ENCODE measurements at places on chromosomes 5 and 9.

DNA sequence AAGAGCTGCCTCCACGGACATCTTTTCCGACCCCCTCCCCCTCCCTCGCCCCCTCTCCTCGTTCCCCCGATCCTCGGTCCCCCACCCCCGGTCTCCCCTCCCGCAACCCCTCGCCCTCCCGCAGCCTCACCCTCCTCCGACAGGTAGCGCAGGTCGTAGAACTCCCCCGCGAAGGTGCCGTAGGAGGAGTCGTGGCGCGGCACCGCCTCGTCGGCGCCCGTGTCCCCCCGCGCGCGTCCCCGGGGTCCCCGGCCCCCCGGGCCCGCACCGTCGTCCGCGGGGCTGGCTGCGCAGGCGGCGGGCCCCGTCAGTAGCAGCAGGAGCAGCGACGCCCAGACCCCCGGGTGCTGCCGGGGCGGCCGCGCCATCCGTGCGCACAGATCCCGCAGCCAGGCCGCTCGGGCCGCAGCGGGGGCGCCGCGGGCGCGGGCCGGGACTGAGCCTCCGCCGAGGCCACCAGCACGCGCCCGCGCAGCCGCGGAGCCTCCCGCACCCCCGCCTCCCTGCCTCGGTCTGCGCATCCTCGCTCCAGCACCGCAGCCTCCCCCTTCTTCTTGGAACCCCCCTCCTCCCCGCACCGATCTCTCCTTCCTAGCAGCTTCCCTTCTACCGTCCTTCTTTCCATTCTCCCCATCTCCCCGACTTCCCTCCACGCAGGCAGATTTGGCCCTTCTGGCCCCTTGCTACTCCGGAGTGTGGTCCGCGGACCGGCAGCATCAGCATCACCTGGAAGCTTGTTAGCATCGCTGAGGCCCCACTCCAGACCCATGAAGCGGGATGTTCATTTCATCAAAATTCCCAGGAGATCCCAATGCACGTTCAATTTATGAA lies at the start of gene FRRS1L:
Gene FRRS1L (minus strand): TSS at position 479 of the 831 bp plus-strand sequence. CDS start 111 bp downstream, at position 368.
- DNase-seq: no peak

GRCh38 chr5:14191325-14191724 lies 48.2 kb downstream of the TRIO start:
- DNase-seq: no peak

DNA sequence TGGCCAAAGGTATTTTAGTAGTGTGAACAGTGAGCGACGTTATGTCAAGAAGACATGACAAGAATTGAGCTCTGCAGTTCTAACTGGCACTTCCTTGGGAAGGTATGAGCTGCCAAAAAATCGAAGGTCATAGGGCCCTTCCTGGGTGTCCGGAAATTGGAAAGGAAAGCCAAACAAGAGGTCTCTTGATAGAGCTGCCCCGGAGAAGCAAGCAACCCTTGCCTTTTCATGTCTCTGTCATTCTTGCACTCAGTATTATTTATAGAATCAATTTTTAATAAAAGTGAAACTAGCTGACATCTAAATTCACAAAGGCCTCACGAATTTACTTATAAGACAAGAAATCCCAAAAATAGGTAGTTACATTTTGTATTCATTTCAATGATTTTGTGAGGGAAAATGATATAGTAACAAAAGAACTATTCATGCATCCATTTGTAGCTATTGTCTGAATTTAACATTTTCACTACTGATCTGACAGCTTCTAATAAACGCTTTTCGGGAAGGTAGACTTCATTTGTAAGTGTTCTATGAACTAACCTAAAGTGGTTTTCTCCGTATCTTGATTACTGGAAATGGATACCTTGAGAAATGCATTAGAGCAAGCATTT lies 113.8 kb upstream of the VCAN start:
- DNase-seq: no peak

DNA sequence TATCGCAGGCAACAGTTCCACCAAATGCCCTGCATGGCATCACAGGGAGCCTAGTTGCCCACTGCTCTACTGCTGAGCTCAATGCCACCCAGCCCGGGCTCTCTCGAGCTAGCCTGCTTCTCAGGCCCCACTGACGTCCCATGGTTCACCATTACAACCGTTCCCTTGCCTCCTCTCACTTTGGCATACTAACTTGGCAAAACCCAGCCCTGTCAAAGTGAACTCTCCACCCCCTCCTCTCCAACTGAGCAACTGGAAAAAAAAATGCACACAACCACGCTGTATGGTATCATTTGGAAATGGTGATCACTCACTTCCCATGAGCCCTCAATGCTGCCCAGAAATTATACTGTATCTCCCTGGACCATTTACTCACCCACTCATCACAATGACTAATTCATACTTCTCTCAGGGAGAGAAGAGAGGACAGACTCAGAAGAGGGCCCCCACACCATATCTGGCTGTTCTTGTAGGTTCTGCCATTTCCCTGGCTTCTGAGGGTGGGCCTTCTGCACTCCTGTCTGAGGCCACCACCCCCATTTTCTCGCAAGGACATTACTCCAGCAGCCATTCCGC lies 51.4 kb upstream of the RARS1 start:
- no peak for DNase-seq

DNA sequence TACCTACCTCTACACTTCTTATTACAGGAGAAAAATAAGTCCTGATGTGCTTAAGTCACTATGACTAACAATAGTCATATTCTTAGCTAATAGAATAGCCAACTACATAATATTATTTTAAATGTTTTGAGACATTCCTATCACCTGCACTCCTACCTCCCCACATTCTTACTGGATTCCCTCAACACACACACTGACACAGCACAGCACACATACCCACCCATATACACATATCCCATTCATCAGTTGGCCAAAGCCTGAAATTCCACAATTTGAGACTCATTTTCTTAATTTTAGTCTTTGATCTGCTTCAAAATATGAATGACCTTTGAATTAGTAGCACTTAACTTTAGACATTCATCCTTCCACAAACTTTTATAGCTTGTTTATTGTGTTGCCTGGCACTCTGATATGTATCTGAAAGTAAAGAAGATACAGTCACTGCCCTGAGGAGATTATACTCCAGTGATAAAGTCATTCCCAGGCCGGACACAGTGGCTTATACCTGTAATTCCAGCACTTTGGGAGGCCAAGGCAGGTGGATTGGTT lies 168.3 kb upstream of the RASA1 start:
- DNase-seq: no peak

DNA sequence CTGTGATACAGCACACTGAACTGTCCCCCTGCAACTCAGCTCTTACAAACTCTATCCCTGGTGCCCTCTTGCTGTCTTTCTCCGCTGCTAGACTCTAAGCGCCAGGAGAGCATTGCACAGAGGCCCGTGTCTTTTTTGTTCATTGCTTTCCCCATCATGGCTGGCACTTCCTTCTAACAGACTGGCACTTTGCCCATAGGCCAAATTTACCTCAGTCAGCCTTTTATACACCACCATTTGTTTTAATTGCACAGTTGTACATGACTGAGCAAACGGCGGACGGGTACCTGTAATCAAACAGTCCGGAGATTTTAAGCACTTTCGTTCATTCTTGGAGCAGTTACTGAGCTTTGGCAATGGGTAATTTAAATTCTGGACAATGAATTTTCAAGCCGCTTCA lies 102.2 kb upstream of the CLINT1 start:
- no peak for DNase-seq

- DNase-seq: no peak
Measured at GRCh38 chr5:61881821-61882487, 424.1 kb upstream of the KIF2A start.

DNA sequence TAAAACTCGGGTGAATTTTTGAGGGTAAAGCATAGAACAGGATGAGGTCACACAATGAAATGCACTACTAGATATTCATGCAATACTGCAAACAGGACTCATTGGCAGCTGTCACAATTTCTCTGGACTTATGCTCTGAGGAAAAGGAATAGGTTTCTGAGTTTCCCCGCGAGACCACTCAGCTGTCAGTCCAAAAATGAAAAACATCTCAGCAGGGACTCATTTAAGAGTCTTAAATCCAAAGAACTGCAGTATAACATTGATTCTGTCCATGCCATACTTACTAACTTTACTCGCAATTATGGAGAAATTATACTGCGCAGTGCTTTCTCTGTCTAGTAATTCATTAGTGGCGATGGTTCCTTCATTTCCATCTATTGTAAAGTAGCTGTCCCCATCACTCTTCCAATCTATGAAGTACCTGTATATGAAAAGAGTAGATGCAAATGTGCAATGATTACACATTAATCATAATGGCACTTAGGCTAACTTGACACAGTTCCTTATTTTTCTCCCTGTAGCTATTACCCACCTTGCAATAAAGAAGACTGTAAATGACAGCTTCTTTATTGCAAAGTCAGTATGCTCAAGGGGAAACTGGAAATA lies 1070.0 kb downstream of the CDH12 start:
- no peak for DNase-seq

- no peak for DNase-seq
Measured at GRCh38 chr9:7178729-7179128, 421.0 kb downstream of the KDM4C start.

DNA sequence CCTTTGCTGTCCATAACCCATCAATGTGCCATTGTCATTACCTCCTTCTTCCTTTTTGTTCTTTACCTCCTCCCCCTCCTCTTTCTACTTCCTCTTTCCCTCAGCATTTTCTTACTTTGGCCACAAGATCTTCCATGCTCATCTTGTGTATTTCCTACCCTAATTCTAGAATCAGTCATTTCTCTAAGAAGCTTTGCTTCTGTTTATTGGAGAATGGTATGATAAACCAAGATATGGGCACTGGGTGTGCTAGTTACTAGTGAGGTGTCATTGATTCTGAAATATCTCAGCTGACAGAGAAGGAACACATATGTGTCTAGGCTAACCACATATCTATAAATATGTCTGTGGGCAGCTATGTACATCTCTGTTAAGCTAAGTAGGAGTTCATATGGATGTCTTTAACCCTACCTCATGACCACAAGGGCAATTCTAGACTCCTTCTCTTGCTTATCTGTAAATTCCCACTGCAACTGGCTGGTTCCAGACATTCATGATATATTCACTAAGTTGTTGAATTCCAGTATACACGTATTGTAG lies 2051.3 kb upstream of the CDH9 start:
- no peak for DNase-seq

GRCh38 chr9:36250079-36250478 lies 8.2 kb downstream of the GNE start:
- no peak for DNase-seq

GRCh38 chr5:126516133-126516532 lies 78.9 kb downstream of the ALDH7A1 start:
- DNase-seq: no peak

DNA sequence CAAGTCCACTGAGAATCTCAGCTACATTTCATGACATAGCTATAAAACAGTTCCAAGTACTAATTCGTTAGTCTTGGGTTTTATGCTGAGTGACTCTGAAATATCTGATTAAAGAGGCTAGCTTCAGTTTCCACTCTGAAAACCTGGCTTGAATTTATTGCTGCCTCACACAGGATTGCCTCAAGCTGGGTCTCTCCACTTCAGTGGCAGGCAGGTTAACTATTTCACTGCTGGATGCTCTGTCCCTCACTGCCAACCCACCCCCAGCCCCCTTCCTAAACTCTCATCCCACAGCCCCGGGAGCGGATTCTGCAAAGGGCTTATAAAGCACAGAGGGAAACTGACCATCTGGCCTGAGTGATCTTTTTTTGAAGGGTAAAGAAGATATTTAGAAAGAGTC lies 318.3 kb downstream of the MLLT3 start:
- DNase-seq: no peak

GRCh38 chr5:74633695-74634094 lies 6.8 kb downstream of the ENC1 start:
- no peak for DNase-seq
